Amygdala (tissue), 56 donors: ENCODE measurements at places on chromosomes 6 and 20.

DNA sequence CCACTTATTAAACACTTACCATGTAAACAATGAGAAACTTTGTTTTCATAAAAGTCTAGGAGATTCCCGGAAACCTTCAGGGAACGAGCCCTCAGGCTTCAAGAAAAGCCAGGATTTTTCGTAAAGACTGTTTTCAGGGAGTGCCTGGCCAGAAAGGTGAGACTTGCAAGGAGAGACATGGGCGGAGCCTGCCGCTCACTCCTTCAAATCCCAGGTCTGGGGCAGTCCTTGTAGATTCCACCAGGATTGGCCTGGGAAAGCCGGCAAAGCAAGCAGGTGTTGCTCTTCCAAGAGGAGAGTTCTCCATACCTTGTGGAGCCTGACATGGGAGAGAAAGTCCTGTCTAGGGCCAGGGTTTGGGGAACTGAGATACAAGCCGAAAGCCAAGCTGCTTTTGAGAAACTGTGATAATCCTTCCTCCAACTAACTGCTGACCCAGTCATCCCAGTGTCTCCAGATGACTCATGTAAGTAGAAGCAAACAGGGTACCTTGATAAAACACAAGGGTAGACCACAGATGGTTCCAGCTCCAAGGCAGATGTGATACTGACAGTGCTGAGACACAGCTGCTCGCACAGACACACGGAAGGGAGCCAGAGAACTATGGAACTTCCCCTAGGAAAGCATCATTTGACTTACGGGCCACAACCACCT is 69.4 kb upstream of the NAA20 start:
- no peak for DNase-seq

GRCh38 chr6:53815381-53816119 is 20.7 kb downstream of the LRRC1 start:
- DNase-seq, result no peak

GRCh38 chr6:88499436-88499835 is 333.3 kb upstream of the CNR1 start:
- no peak for DNase-seq

- DNase-seq, result no peak
Observed at GRCh38 chr6:41334482-41335040, 847 bp upstream of the NCR2 start.

- DNase-seq, result no peak
Observed at GRCh38 chr20:51249215-51249614, 226.3 kb upstream of the KCNG1 start.

DNA sequence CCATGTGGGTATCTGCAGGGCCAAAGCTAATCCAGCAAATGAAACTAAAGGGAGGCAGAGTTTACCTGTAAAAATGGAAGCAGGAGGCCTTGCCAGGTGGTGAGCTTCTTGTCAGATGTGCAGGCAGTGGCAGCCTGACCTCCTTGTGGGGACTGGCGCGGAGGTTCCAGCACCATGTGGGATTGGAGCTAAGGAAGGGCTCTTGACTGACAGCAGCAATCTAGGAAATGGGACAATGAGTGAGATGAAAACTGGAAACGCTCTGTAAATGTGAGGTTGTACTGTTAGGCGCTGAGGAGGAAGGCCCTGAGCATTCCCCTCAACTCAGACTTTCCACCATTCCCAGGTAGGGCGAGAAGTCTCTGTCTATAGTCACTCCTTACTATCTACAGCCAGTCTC is 81.8 kb upstream of the ARMC2 start:
- DNase-seq, result no peak

- DNase-seq, result no peak
Observed at GRCh38 chr20:13432126-13432525, 206.6 kb downstream of the TASP1 start.

DNA sequence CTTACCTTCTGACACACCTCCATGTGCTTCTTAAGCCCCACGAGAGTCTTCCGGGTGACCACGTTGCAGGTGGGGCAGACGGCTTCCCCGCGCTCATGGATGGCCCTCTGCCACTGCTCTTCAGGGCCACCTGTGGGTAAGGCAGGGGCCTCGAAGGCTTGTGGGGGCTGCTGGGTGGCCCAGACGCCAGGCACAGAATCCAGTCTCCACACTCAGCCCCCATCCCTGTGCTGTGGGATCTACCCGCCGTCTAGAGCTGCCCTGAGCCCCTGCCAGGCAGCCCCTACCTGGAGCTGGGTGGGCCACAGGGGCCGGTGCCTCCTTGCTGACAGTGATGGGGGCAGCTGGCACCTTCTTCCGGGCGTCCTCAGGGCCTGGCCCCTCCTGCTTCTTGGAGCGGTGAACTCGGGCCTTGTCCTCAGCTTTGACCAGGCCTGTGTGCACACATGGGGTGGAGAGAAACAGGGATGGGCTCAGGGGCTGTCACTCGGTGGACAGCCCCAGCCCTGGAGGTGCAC is 5.9 kb downstream of the ZNF512B start:
- DNase-seq, result no peak

DNA sequence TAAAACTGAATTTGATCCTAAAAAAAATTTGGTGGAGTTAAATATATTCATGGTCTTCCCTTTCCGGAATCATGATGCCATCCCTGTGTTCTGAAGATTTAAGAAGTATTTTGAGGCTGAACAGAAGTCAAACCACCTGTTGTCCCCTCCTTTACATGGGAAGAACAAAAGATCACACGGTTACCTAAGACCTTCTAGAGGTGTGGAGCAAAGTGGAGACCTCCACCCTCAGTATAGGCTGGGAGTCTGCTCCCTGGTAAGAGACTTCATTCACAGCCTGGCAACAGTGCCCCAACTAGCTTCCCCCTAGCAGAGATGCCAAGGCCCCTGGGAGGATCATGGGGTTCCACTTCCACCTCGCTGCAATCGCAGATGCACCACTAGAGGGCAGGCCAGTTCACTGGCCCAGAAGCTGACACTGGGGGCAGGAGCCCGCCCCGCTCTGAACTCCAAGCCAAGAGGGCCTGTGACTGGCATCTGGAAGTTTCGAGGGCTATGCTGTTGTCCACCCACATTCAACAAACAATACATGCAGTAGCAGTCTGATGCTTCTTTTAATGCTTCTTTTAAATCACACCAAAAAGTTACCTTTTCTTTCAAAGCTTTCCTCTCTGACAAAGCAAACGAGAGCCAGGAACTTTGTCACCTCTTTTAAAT is 19.5 kb upstream of the UBE2J1 start:
- DNase-seq, result peak; percentile 66

DNA sequence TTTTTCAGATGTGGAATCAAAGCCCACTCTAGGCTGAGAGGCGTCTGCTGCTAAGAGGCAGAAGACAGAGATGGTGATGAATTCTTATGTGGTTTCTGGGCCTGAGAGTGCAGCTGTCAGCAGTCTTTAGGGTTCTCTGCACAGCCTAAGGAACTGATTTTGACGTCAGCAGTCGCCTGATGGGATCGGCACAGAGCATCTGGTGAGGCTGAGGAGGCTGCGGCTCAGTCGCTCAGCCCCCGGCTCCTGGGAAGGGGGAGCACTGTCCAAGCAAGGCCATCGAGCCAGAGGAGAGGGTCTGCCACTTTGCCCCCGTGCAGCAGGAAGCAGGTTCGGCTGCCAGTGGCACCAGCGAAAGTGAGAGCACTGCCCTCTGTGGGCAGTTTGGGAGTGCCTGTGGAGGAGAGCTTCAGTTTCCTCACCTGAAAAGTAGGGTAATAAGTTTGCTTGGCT is 92.5 kb downstream of the TCP11 start:
- DNase-seq, result peak; percentile 43

DNA sequence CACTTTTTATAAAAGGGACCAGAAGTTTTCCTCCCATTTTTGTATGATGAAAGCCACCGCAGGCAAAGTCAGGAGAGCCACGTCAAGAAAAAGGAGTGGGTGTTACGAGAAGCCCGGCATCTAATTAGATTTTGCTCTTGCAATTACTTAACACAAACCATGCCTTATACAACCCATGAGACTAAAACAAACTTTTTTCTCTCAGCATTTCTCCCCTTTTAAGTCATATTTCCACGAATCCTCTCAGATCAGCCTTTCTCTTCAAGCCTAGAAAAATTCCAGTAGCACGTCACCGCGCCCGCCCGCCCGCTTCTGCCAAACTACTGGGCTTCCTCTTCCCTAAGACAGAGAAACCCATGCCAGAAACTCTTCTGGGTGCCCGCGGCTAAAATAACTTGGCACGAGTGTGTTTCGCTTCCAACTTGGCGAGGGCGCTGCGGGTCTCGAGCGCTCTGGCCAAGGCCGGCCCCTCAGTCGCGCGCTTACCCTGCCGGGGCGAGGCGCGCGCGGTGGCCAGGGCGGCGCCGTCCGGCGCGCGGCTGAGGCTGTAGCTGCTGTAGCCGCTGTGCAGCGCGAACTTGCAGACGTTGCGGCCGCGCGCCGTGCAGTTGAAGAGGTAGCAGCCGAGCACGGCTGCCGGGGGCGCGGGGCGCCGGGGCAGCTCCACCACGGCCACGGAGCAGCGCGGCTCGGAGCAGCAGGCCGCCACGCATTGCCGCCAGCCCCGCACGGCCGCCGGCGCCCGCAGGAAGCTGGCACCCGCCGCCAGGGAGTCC is 1.0 kb downstream of the LRP11 start:
- DNase-seq, result peak; percentile 52

- no peak for DNase-seq
Observed at GRCh38 chr6:46549155-46549554, 57.9 kb upstream of the RCAN2 start.

DNA sequence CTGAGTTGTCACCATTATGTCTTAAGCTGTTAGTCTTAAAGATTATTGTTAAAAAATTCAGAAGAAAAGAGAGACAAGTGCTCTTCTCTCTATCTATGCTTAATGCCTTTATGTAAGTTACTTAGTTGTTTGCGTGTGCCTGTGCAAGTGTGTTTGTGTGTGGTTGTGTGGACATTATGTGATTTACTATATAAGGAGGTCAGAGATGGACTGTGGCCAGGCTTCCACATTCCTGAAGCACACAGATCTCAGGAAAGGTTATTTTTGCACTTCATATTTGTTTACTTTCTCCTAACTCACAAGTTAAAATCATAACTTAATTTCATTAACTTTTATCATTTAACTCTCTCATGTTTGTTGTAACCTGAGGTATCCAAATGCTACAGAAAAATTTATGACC is 14.5 kb downstream of the ENPP4 start:
- DNase-seq, result no peak

DNA sequence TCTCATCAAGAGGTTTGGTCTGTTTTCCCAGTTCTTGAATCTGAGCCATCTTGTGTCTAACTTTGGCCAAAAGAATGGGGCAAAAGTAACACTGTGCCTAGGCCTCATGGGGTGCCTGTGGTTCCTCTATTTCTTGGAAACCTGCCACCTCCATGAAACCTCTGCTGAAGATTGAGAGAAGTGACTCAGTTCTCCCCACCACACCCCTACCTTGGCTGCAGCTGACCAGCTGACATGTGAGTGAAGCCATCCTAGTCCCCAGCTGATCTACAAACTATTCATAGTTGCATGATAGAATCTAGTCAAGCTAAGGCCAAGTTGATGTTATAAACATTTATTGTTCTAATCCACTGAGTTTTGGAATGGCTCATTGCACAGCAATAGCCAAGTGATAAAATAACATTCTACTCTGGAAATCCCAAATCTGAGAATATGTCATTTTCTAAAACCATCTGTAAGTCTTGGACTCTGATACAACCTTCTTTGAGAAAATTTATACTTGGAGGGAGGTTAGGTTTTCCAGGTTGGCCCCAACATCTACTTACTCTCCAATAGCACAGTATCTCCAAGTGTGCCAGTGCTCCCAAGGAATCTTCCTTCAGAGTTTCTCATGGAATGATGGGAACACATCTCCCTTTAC is 107.0 kb upstream of the SMLR1 start:
- no peak for DNase-seq

GRCh38 chr20:10519361-10520046 is 84.4 kb downstream of the SLX4IP start:
- no peak for DNase-seq

GRCh38 chr20:44075191-44075949 is 111.6 kb downstream of the JPH2 start:
- no peak for DNase-seq

GRCh38 chr20:36957875-36958667 is 6.6 kb upstream of the SAMHD1 start:
- DNase-seq, result no peak

GRCh38 chr20:38303908-38304379 is at the start of gene BPI:
BPI (plus strand) TSS chr20:38304156; CDS start chr20:38304224, 68 bp downstream.
- DNase-seq, result no peak

DNA sequence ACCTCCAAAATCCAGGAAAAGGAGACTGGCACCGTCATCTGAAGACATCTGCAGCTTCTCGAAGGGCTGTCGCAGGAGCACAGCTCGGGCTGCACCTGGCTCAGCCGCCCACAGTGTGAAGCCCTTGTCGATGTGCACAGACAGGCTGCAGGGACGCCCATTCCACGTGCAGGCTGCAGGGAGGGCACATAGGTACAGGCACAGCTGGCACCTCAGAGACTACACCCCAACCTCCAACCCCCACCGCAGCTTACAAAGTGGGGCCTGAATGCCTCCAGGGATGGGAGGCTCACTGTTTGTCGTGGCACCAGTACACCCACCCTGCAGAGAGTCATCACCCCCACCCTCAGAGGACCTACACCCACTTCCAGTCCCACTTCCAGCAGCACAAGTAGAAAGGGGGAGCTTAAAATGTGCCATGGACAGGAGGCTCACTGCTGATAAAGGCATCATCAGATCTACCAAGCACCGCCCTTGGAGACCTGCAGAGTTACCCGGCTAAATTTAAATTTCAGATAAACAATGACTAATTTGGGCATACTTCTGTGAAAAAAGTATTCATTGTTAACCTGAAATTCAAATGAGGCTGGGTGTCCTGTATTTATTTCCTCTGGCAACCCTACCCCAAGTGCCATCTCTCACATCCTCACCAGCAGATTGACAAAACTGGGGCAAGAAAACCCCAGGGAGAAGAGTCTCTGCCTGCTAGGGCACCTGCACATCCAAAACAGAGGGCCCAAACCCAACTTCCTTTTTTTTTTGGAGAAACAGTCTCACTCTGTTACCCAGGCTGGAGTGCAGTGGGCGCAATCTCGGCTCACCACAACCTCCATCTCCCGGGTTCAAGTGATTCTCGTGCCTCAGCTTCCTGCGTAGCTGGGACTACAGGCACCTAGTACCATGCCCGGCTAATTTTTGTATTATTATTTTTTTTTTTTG is 7.7 kb upstream of the CDK5RAP1 start:
- DNase-seq, result no peak
